Endodermal cell (in vitro differentiated cells): ENCODE measurements at places on chromosomes 16 and 17. TPM values are rescaled to one million over a fixed set of nuclear protein-coding genes. Genes with fewer than 3 reads are reported as not detected.

DNA sequence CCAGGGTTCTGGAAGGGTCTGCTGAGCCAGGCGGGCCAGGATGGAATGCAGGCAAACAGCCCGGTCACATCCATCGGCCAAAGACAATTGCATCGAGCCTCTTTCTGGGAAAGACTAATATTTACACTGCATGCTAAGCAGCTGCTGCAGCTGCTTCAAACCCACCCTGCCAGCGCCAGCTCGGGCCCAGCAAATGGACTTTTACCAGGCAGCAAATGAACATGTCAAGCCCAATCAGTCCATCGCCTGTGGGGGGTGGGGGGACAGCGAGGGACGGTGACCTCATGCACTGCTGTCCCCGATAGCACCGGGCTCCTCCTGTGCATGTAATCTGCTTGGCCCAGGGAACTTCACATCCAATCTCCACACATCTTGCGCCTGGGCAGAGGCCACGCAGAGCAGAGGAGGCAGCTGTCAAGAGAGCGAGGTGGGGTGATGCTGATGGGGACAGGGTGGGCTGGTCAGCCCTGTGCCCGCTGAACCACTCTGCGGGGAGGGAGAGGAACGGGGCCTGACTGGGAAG lies 39.4 kb upstream of the CDH5 start:
- peak; percentile 67 for DNase-seq

- no peak for DNase-seq
These were observed 276.6 kb downstream of the CPPED1 start for GRCh38 chr16:12527071-12527470.

- DNase-seq = no peak
These were observed 11.8 kb downstream of the NLRC5 start for GRCh38 chr16:57001026-57001679.

GRCh38 chr17:1758807-1759206 lies 3.1 kb upstream of the SERPINF1 start:
- no peak for DNase-seq

GRCh38 chr17:77694391-77695363 lies 263.8 kb upstream of the TNRC6C start:
- peak; percentile 46 for DNase-seq

TBX4 gene
- not detected in 2 replicates for total RNA-seq

LRRC37A gene
- 3.4 and 4.9 TPM in 2 replicates for total RNA-seq

TEKT1 gene
- total RNA-seq = not detected in 2 replicates
